ENCODE measurements at places on chromosomes 4 and X.

- no peak for DNase-seq
Observed at GRCh38 chrX:124256216-124256615, 76.2 kb upstream of the TEX13D start.

- DNase-seq: no peak
Observed at GRCh38 chr4:6649216-6649615, 8.7 kb downstream of the MRFAP1 start.

- DNase-seq: no peak
Observed at GRCh38 chrX:23811108-23811651, 28.2 kb downstream of the SAT1 start.

DNA sequence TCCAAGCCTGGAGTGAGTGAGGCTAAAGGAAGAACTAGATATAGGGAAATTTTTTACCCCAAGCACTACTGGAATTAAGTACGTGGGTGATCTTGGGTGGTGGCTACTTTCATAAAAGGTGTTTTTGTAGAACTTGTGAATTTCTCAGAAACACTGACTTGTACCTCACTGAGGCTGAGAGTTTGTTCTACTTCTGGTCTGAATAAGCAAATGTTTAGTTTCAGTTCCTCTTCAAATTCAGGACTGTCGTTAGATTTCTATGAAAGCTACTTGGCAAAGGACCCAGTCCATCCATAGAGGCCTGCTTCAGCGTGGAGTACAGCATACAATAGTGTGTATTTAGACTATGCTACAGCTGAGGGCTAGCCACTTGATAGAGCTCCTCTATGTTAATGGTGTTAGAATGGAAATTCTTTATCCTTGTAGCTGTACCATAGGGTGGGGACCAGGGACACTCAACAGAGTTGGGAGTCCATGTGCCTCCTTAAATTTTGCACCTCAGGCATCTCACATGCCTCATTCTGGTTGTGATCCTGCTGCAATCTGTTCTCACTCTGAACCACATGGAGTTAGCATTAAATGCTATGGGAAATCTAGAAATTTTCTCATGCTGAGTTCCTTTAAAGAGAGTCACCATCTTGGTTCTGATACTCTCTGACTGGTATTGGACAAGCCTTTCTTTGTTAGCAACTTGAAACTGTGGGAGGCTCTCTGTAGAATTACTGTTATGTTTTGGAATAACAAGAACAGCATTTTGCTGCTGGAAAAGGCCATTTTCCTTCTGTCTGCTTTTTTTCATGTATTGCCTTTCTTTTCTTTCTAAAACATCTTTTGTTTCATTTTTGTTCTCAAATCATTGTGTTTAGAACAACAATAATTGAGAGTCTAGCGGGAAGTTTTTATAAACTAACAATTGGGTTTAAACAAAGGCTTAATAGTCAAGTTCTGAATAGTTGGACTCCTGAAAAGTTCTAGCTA, 86.8 kb downstream of the PDGFRA start:
- no peak for DNase-seq

DNA sequence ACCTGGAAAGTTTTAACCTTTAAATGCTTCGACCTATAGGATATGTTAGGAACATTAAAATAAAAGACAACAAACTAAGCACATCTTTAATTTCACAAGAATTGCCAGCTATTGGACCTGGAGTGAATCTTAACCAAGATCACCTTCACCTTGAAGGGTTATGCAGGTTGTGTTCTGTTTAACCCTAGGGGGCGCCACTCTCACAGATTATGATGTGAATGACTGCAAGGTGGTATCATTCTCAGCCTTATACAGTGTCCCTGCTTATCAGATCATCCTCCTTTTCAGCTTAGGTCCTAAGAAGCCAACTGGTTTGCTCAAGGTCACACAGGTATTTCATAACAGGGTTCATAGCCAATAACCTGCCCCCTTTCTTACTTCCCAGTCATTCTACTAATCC, 23.5 kb downstream of the INTS6L start:
- DNase-seq: no peak

- DNase-seq: no peak
Observed at GRCh38 chr4:123305736-123306135, 90.9 kb upstream of the SPRY1 start.

- no peak for DNase-seq
Observed at GRCh38 chr4:171846232-171846631, 33.0 kb downstream of the GALNTL6 start.

DNA sequence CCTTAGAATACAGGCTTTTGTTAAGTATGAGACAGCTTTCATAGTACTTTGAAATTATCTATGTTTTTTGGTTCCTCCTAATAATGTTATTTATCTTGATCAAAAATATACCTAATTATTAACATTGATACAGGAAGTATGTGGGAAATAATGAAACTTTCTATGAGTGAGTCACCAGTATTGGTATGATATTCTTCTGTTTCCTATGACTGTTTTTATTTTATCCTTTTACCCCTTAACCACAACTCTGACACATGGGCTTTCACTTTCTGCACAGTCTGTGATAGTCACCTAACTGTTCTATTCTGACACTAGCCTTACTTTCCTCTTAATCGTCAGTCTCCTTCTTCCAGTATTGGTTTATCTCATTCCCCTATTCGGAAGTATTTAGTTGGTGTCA, 4.7 kb downstream of the THAP9 start:
- no peak for DNase-seq

- DNase-seq: no peak
Observed at GRCh38 chr4:88158038-88158488, 376 bp downstream of the ABCG2 start.

DNA sequence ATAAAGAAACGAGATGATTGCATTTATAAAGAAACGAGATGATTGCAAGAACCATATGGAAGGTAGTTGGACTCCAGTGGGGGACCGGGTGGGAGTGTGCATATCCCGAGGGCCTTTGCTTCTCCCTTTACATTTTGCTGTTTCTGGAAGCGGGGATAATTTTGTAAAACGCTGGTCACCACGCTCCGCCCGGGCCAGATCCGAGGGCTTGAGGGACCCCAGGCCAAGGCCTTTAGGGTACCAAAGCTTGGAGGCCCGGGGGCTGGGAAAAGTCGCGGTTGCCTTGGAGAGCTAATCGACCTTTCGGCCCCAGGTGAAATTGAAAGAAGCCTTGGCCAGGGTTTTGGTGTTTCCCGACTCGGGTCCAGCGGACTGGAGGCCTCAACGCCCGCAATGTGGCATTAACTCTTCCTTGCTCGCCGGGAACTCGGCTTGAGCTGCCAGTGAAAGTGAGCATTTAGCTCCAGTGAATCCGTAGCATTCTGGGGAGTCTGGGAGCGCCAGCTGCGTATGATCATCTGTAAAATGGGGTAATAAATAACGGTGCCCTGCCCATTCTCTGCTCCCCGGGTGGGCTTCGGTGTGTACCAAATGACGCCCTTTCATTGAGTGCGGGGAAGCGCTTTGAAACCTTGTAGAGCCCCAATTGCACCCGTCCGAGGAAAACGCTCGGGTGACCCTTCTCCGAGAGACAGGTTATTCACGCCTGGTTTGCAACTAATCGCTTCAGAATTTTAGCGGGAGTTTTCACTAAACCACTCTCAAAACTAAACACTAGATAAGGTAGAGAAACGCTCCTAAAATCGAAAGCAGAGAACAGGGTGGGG, 4.5 kb downstream of the NKX3-2 start:
- DNase-seq: no peak

DNA sequence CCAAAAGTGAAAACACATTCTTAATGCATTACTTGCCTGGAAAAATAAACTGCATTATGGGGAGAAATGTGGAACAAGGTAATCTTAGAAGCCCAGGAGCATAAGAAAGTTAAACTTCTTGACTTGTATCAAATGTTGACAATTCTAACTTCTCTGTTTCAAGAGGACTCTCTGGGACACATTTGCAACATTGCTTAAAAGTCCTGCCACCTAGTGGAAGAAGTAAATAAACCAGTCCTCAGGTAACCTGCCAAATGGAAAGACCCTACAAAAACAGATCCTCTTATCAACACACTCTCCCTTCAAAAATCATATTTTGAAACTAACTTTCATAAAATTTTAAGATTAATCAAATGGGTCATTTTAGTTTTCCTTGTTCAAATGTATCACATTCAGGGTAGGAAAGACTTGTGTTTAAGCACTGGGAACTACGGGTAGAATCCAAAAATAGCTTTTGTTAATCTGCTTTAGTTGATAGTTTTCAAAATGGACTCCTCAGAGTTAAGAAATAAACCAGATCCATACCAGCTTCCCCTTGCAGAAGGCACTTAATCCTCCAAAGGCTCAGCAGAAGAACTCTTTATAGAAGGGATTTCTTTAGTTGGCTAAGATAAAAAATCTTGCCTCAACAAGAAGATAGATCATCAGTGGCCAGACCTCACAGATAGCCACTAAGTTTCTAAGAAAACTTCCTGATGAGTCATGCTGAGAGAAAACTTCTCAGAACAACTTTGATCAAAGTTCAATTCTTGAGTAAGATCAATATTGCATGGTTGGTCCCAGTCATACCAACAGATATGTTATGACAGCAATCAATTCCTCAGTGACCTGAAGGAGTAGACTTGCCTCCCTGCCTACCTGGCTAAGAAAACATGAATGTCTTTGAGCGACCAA, 141.7 kb downstream of the HHIP start:
- no peak for DNase-seq

GRCh38 chr4:100605144-100605543, 87.3 kb upstream of the EMCN start:
- DNase-seq: no peak

DNA sequence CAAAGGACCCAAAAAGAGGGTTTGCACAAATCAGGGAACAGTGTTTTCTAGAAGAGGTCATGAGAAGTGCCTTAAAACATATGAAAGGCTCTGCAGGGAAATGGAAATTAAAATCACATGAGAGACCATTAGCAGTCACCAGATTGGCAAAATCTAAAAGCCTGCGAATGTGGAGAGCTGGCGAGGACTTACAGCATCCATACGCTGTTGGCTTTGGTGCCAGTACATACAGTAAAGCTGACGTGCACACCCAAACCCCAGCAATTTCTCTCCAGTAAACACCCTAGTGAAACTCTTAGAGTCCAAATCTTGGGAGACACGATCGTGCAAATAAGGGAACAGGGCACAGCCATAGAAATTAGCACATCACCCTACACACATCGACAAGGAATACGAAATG, 25.4 kb upstream of the PPP2R2C start:
- DNase-seq: no peak

- no peak for DNase-seq
Observed at GRCh38 chrX:135200297-135200696, 29.1 kb upstream of the CT55 start.

GRCh38 chr4:21979196-21979595, 30.6 kb upstream of the KCNIP4 start:
- no peak for DNase-seq

DNA sequence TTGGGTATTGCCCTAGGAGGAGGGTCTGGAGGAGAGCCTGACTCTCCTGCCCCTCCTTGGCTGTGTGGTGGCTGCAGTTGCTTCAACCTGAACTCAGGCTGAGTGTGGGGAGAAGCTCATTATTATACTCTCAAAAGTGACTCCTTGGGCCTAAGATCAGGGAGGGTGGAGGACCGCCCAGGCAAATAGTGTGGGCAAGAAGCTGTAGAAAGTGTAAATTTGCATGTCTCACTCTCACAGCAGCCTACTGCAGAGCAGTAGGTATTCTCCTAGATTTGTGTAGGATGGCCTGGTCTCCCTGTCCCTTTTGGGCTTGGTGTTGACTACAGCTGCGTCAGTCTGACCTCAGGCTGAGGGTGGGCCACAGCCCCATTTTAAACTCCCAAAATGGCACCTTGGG, 156.1 kb downstream of the ZNF330 start:
- no peak for DNase-seq

DNA sequence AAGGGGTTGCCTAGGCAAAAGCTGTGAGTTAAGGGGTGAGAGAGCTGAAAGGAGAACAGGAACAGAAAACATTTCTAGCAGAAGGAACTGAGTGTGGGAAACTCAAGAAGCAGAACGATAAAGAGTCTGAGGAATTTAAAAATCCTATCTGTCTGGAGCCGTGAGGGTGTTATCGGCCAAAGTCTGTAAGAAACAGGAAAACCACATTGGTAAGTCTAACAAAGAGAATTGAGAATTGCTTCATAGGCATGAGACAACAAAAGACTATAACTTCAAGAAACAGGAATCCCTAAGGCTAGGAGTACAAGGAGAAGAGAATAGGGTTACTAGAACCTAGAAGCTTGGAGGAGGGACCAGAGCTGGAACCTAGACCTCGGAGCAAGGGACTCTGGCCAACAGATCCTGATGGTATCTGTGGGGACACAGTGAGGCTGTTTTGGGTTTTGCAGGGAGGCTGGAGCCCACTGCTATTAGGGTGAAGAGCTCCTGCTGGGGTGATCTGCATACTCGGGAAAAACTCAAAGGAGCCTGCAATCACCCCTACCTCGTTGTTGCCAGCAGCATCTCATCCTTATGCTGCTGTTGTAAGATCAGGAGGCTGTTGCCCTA, 175.6 kb downstream of the FBXO8 start:
- no peak for DNase-seq

- DNase-seq: no peak
Observed at GRCh38 chr4:178306565-178306964, 864.3 kb upstream of the AGA start.

DNA sequence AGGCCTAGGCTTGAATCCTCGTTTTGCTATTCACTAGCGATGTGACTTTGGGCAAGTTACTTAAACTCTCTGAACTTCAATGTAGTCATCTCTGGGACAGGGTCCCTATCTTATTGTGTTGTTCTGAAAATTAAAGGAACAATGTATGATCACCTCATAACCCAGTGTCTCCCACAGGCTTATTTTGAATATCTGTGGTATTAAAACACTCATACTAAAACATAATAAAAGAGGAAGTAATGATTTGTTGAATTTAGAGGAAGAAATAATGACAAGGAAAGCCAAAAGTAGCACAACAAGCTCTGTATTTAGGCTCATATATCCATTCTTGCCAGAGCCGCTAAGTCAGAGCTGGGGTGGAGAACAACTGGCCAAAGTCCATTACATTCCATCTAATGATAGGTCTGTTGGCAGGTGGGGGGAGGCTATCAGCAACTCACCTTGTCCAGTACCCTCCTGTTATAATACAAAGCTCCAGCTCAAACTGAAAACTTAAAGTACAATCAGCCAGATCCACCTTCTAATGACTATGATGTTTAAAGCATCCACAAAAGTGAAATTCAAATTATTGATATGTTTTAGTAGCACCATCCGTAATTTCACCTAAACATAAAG, 64.5 kb upstream of the LSM6 start:
- DNase-seq: no peak

GRCh38 chrX:11952176-11952720, 186.0 kb upstream of the FRMPD4 start:
- no peak for DNase-seq

GRCh38 chrX:47958761-47959342, 44.9 kb downstream of the ZNF182 start:
- no peak for DNase-seq

All from activated naive CD4-positive, alpha-beta T cell (primary cell).